Activated T-helper 1 cell treated with anti-CD3 and anti-CD28 coated beads, Interleukin-2, amount 50 U/mL, for 16 hours (primary cell): ENCODE measurements at places on chromosomes 3 and 15.

DNA sequence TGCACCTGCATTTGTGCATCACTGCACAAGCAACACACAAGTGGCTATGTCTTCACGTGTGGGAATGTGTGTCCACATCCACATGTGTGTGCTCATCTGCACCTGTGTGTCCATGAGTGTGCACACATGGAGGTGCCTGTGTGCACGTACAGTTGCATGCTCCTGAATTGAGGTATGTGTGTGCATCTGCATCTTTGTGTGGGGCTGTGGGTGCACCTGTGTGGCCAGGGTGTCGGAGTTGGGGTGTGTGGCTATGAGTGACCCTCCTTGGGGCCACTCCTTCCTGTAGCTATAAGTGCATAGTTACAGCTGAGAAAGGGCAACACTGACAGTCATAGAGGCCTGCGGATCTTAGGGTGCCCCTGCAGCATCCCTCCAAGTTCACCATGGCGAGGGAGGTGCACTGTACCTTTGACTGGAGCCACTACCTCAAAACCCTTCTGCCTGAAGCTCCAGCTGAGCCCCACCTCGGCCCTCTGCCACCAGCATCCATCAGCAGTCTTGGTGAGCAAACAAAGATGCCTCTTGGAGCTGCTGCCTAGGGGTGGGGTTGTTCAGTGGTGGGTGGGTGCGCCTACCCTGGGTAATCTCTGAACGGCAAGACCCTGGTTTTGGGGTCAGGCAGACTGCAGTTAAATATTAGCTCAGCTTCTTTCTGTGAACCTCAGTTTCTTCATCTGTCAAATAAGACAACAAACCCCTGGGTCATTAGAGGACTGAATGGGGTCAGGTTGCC, 5.2 kb upstream of the HHATL start:
- DNase-seq: no peak

DNA sequence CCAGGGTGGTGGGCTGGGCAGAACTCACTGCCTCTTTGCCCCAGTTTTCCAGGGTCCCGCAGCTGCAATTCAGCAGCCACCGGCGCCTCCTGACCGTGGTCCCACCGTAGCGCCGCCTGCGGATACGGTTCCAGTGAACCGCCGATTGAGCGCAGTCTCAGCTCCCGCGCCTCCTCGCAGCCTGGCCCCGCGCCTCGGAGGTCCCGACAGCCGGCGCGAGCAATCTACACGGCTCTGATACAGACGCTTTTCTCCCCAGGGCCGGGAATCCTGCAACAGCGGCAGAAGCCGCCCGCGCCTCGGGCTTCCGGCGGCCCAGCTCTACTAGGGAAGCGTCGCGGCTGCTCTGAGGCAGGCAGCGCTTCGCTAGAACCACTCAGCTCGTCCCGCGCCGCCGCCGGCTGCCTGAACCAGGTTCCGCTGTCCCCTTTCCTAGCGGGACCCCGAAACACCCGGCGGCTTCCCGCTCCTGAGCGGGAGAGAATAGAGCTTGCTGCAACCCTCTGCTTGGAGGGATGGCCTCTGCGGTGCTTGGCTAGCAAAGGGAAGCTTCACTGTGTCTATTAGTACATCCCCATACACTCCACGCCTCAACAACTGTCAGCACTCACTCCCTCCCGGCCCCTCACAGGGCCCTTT, 3.1 kb downstream of the FOXL2NB start:
- no peak for DNase-seq

DNA sequence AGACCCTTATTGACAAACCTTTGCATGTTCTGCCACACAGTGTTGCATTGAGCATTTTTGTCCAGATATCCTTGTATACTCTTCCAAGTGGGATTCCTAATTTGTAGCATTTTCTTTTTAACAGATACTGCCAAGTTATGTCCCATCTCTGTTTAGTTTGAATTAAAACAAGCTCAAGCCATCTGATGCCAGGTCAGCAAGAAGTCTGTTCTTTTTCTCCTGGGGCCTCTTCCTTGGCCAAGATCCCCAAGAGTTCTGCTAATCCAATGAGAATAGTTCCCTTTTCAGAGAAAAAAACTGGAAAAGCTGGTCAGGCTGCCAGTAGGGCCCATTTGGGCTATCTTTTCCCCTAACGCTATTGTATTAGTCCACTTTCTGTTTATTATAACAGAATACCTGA, 29.8 kb downstream of the GLDN start:
- no peak for DNase-seq

DNA sequence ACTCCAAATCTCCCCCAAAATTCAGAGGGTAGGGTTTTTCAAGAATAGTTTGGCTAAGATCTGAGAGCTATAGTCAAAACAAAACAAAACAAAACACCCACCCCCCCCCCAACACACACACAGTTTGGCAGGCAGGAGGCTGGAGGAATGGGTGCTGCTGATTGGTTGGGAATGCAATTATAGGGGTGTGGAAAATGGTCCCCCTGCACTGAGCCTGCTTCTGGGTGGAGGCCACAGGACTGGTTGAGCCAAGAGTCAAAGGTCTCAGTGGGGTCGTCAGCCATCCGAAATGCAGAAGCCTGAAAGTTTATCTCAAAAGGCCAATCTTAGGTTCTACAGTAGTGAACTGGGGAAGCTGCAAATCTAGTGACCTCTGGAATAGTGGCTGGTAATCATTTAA, 2.5 kb upstream of the HACD2 start:
- no peak for DNase-seq

GRCh38 chr15:58077427-58077826, 11.9 kb upstream of the ALDH1A2 start:
- DNase-seq: no peak

GRCh38 chr3:77939726-77940125, 899.8 kb downstream of the ROBO2 start:
- DNase-seq: no peak
